ENCODE measurements at places on chromosomes 2 and 18. TPM values are rescaled to one million over a fixed set of nuclear protein-coding genes. Genes with fewer than 3 reads are reported as not detected.

RESP18 gene
- not detected for polyA plus RNA-seq

ANKRD44 gene
- 1.1 TPM for polyA plus RNA-seq

MYOM1 gene
- polyA plus RNA-seq: 1.7 TPM

MROH2A gene
- polyA plus RNA-seq: 0.22 TPM

RAB27B gene
- 8.6 TPM for polyA plus RNA-seq

RFX8 gene
- 0.08 TPM for polyA plus RNA-seq

IL36B gene
- polyA plus RNA-seq: 8.8 TPM

DSG1 gene
- 8.9 TPM for polyA plus RNA-seq

COA5 gene
- 43.0 TPM for polyA plus RNA-seq

KYNU gene
- polyA plus RNA-seq: 2.4 TPM

SCN2A gene
- polyA plus RNA-seq: 0.01 TPM

SAG gene
- polyA plus RNA-seq: not detected

LCLAT1 gene
- 1.6 TPM for polyA plus RNA-seq

ASB1 gene
- polyA plus RNA-seq: 10.1 TPM

IL37 gene
- polyA plus RNA-seq: 0.12 TPM

DPYSL5 gene
- not detected for polyA plus RNA-seq

KRCC1 gene
- 42.4 TPM for polyA plus RNA-seq

ANKAR gene
- 0.75 TPM for polyA plus RNA-seq

DNAJC5G gene
- 0.05 TPM for polyA plus RNA-seq

METTL4 gene
- 5.1 TPM for polyA plus RNA-seq

NCOA1 gene
- polyA plus RNA-seq: 8.7 TPM

ESCO1 gene
- polyA plus RNA-seq: 7.2 TPM

RPRM gene
- polyA plus RNA-seq: 0.28 TPM

HSPD1 gene
- polyA plus RNA-seq: 75.0 TPM

BMP10 gene
- polyA plus RNA-seq: not detected

LRP2 gene
- not detected for polyA plus RNA-seq

GALNT5 gene
- 5.6 TPM for polyA plus RNA-seq

SGO2 gene
- polyA plus RNA-seq: 2.5 TPM
